ENCODE measurements at places on chromosomes 3 and 15.

DNA sequence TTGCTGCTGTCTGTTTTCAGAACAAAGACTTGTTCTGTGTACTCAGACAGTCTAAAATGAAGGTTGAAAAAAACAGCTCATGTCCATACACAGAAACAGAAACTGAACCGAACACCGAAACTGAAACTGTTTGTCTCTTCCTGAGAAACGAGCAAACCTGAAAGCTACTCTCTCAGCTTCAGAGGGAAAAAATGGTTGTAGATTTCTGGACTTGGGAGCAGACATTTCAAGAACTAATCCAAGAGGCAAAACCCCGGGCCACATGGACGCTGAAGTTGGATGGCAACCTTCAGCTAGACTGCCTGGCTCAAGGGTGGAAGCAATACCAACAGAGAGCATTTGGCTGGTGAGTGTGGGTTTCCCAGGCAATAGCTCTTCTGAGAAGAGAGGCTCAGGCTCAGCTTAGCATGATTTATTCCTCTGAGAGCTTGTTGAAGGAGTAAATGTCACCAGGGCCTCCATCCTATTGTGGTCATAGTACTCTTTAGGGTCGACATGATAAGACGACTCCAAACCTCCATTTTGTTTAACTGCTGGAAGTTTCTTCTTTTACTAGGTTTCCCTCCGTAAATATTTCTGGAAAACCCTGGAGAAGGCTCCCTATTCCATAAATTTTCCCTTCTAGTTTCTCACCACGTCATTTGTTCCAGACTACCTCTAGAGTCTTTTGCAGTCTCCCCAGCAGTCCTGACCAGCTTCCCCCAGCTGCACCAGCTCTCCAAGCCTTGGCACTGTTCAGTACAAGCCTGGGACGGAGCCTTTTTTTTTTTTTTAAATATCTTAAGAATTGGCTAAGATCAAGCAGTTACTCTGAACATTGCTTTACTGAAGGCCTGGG lies at the start of gene RTP4:
RTP4 (plus strand) TSS at position 135 of the 838 bp plus-strand sequence; CDS start at position 192, 57 bp downstream.
- DNase-seq = no peak

- no peak for DNase-seq
Measured at GRCh38 chr3:24648063-24648462, 153.4 kb upstream of the THRB start.

DNA sequence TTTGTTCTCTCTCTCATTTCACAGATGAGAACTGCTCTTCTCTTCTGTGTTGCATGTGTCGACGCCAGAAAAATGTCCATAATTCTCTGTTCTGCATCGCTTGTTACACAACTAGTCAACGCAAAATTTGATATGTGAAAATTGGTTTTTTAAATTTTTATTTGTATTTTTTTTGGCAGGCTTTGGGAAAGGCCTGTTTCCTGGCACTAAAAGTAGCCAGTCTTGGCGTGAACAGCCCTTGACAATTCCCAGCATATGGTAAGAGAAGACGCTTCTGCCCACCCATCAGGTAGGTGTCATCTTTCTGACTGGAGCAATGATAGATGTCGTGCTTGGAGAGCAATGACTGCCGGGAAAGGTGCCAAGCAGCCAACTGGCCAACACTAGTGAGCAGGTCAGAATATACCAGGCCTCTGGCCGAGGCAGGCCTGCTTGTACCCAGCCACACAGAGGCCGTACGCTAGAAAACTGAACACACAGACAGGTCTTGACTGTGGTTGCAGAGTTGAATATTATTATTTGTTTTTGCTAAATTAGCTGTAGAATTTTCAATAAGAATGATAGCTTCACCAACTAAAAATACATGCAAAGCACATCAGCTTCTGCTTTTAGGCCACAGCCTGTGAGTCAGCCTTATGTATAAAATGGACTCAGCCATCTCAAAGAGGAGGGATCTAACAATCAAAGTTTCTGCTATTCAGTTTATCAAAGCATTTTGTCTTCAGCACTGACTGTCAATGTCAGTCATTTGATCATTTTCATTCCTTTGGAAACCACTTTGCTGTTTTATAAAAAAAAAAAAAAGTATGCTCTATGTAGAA lies 837.5 kb downstream of the MCTP2 start:
- DNase-seq = no peak

- DNase-seq = no peak
Measured at GRCh38 chr3:146313746-146314111, 62.8 kb upstream of the PLSCR4 start.

GRCh38 chr3:46542801-46543201 lies 23.3 kb downstream of the LRRC2 start:
- DNase-seq = no peak

- no peak for DNase-seq
Measured at GRCh38 chr15:55407498-55408011, 604 bp downstream of the CCPG1 start.

GRCh38 chr3:192842138-192842537 lies 75.5 kb downstream of the MB21D2 start:
- DNase-seq = no peak

- peak; percentile 66 for DNase-seq
Measured at GRCh38 chr15:42919799-42920518, 619 bp downstream of the TTBK2 start.

DNA sequence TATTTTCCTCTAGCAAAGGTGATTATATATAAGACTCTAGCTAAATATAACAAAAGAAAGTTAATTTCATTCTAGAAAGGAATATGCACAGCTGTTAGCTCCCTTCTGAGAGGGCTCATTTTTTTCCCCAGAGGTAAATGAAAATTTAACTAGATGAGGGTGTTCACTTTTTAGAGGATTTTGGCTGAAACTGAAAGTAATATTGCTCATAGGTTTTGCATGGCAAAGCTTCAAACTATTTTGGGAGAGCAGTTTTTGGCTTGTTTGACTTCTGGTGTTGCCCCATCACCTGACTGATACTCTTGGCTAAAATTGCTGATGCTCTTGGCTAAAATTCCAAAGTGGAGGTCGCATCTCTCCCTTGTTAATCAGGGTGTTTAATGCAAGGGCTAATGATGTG lies 311.9 kb downstream of the EDEM1 start:
- no peak for DNase-seq

DNA sequence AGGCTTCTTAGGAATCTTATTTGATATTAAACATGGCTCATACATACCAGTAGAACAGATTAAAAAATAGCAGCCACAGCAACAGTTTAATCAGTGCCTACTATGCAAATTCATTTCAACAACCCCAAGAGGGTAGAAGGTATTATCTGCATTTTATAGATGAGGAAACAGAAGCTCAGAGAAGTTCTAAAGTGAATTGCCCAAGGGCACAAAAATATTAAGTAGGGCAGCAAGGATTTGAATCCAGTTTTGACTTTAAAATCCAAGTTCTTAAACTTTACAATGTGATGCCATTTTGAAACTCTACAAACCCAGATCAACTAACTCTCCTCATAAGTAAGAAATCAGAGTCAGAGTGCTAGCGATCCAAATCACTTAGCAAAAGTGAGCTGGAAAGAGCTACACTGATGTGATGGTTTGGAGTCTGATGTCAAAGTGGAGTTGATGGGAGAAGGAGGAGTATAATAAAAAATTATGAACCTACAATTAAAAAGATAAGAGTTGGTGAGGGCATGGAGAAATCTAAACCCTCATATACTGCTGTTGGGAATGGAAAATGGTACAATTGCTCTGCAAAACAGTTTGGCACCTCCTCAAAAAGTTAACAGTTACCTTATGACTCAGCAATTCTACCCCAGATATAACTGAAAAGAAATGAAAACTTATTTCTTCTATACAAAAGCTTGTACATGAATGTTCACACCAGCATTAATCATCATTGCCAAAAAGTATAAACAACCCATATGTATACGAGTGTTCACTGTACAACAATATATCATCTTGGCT lies 51.0 kb upstream of the PLXND1 start:
- no peak for DNase-seq

DNA sequence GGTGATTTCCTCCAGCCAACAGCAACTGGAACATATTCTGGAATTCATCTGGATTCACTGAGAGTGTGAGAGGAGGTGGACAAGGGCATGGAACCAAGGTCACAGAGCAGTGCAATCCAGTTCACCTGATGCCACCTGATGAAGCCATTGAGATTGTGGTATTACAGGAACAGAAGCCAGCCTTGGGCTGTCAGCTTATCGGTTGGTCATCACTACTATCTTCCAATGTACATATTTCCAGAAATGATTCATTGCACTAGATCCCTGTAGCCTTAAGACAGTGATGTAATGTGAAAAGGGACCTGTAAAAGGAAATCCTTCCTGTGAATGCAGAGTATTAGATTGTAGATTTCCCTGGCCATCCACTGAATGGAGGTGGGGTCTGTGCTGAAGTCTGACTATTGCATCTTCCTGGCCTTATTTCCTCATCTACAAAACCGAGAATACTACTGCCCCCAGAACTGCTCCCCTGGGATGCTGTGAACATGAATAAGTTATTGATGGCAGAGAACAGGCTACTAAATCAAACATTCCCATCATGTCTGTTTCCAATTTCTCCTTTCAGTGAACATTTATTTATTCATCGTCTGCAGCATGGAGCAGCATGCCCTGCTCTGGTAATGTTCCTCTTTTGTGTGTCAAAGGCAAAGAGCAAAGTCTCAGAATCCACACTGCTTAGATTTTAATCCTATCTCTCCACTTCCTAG lies 47.4 kb upstream of the TPM1 start:
- no peak for DNase-seq

DNA sequence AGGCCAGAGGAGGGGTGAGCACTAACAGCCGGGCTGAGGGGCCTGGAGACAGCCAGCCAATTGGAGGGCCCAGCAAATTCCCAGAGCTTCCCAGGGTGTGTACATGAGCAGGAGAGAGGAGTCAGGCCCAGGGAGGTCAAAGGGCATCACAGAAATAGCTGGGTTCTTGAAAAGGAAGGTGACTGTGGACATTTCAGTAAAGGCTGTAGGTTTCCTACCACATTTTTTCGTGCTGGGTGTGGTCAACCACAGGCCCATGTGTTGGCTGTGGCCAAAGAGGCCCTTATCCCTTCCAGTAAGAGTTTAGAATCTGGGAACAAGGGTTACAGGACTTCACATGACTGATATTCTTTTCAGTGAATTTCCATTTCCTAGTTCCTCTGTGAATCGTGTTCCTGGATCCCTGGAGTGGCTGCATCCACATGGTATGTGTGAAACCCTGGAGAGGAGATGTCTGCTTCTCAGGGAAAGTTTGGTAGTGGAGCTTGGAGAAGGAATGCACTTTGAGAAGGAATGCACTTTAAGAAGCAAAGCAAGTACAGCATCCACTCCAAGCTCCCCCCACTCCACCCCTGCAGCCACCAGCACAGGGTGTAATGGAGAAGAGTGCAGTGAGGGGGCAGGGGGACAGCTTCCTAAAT lies 73.2 kb upstream of the HEG1 start:
- no peak for DNase-seq

- no peak for DNase-seq
Measured at GRCh38 chr15:38930851-38931572, 366.4 kb upstream of the RASGRP1 start.

DNA sequence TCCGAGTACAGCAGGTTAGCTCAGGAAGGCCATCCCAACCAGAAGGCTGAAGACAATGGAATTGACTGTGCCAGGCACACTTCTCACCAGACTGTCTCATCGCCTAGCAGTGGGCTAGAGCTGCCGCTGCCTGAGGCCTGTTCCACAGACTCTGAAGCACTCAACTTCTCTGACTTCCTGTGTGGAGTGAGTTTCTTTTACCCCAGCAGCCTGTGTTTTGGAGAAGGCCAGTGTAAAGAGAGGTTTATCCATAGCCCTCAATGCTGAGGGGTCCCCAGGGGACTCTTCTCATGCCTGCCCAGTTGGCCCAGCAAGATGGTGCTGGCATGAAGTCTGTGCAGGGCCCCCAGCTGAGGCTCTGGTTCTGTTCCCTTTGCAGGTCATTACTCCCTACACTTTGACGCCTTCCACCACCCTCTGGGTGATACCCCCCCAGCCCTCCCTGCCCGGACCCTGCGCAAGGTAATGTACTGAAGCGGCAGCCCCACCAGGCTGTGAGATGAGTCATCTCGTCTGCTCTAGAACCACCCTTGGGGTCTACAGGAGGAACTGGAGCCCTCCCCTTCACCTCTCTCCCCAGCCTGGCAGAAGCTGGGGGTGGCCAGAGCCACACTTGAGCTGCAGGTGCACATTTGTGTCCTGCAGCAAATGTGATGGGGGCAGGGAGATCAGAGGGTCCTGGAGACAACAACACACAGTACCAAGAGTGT lies 5.2 kb upstream of the MANF start:
- DNase-seq = no peak

DNA sequence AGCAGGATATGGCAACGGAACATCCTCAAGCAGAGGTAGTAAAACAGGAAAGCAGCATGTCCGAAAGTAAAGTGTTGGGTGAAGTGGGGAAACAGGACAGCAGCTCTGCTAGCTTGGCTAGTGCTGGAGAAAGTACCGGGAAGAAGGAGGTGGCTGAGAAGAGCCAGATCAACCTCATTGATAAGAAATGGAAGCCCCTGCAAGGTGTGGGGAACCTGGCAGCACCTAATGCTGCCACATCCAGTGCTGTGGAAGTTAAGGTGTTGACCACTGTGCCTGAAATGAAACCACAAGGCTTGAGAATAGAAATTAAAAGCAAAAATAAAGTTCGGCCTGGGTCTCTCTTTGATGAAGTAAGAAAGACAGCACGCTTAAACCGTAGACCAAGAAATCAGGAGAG lies 14.3 kb upstream of the ZBTB47 start:
- DNase-seq = no peak
